ENCODE measurements at places on chromosomes 16 and 17.

DNA sequence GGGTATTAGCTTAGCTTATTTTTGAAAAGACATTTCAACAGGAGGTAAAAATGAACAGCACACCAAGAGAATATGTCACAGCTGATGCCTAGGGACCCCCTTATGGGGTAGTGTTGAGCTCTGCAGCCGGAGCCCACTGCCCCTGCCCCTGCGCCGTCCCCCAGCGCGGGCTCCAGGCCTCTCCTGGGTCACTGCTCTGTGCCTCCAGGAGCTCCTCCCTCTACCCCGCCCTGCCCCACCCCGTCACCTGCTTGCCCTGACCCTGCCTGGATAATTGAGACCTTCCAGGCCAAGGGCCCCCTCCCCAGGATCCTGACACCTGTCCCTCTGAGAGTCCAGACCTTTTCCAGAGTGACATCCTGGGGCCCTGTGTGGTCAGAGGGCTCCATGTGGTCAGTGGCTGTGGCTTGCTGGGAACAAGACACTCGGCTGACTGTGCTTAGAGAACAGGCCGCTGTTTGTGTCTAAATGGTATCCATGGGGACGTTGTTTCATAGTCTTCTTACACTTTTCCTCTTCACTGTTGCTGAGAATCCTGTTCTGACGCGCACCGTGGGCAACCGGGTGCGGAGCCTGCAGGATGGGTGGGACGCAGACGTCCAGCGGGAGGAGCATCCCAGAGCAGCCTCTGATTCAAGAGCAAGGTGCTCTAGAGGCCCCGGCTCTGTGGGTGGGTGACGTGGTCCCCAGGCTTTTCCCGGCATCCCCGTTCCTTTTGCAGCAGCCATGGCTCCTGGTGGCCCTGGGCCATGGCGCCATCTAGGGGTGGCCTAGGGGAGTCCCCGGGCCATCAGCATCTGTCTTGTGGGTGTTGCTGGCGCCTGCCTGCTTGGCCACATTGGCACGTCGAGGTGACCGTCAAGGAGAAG lies 20.0 kb upstream of the WFIKKN1 start:
- peak; percentile 47 for DNase-seq

GRCh38 chr17:37299257-37299980 lies 76.4 kb upstream of the C17orf78 start:
- no peak for DNase-seq

DNA sequence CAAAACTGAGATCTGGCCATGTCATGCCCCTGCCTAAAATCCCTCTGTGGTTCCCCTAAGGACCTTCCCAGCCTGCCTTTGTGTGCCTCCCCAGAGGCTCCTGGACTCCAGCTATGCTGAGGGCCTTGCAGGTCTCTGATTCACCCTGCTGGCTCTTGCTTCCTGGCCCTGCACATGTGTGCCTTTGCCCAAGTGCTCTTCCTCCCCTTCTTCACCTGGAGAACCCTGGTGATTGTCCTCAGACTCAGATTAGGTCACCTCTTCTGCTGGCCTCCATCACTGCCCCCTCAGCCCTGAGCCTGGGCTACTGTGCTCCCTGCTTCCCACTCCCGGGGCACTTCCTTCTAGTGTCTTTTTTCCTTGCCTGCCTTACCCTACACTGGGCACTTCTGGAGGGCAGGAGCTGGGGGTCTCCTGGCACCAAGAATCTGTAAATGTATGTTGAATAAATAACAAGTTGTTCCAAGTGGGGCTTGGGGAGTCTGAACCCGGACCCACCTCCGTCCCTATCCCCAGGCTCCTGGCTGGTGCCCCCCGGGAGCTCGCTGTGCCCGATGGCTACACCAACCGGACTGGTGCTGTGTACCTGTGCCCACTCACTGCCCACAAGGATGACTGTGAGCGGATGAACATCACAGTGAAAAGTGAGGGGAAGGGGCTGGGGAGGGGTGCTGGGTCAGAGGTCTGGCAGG lies 7.8 kb downstream of the ITGA3 start:
- no peak for DNase-seq

GRCh38 chr17:81948635-81949378 lies 1.8 kb upstream of the MYADML2 start:
- no peak for DNase-seq

- DNase-seq, result no peak
These were observed 1.7 kb upstream of the PLK1 start for GRCh38 chr16:23676924-23677480.
